Umbilical cord (tissue), 2 donors: ENCODE measurements at places on chromosomes 3 and 15. TPM values are rescaled to one million over a fixed set of nuclear protein-coding genes. Genes with fewer than 3 reads are reported as not detected.

NCEH1 gene
- 4.8 TPM for total RNA-seq

MNS1 gene
- 3.9 TPM for total RNA-seq

ADAMTSL3 gene
- total RNA-seq = 11.6 TPM

C3orf20 gene
- not detected for total RNA-seq

TIGIT gene
- 5.5 TPM for total RNA-seq

BCHE gene
- 98.2 TPM for total RNA-seq

GPR62 gene
- total RNA-seq = not detected

ARPP21 gene
- 17.8 TPM for total RNA-seq

KNG1 gene
- total RNA-seq = 1.4 TPM

EPHA6 gene
- 1.4 TPM for total RNA-seq

LRRC31 gene
- total RNA-seq = not detected

ARIH2 gene
- total RNA-seq = 115 TPM

NEDD4 gene
- total RNA-seq = 60.7 TPM

AADACL2 gene
- 8.7 TPM for total RNA-seq

EHHADH gene
- 7.7 TPM for total RNA-seq

PLIN1 gene
- total RNA-seq = 2.2 TPM

EMC7 gene
- total RNA-seq = 13.5 TPM

EPB42 gene
- 7.0 TPM for total RNA-seq

CEMIP gene
- total RNA-seq = 2.4 TPM

PPP1R14D gene
- 1.7 TPM for total RNA-seq

SMCO1 gene
- not detected for total RNA-seq

DNAJA4 gene
- 30.1 TPM for total RNA-seq

HDDC3 gene
- total RNA-seq = 11.3 TPM

PRSS50 gene
- not detected for total RNA-seq

SLC51A gene
- 7.9 TPM for total RNA-seq

SH2D7 gene
- total RNA-seq = 0.24 TPM

UROC1 gene
- 0.48 TPM for total RNA-seq

ESYT3 gene
- total RNA-seq = 4.1 TPM

FGF7 gene
- 32.7 TPM for total RNA-seq

CHST13 gene
- total RNA-seq = not detected

TPRA1 gene
- total RNA-seq = 29.1 TPM

SLC9C1 gene
- total RNA-seq = 4.1 TPM

RASGRF1 gene
- 1.7 TPM for total RNA-seq

LRRC34 gene
- total RNA-seq = 22.4 TPM

HCN4 gene
- 0.72 TPM for total RNA-seq

DUSP7 gene
- total RNA-seq = 11.6 TPM

STARD5 gene
- 3.4 TPM for total RNA-seq

ITIH1 gene
- 1.2 TPM for total RNA-seq
